ENCODE measurements at places on chromosomes 5 and 9.

- DNase-seq = no peak
These were observed 13.7 kb downstream of the ERMP1 start for GRCh38 chr9:5819174-5819573.

DNA sequence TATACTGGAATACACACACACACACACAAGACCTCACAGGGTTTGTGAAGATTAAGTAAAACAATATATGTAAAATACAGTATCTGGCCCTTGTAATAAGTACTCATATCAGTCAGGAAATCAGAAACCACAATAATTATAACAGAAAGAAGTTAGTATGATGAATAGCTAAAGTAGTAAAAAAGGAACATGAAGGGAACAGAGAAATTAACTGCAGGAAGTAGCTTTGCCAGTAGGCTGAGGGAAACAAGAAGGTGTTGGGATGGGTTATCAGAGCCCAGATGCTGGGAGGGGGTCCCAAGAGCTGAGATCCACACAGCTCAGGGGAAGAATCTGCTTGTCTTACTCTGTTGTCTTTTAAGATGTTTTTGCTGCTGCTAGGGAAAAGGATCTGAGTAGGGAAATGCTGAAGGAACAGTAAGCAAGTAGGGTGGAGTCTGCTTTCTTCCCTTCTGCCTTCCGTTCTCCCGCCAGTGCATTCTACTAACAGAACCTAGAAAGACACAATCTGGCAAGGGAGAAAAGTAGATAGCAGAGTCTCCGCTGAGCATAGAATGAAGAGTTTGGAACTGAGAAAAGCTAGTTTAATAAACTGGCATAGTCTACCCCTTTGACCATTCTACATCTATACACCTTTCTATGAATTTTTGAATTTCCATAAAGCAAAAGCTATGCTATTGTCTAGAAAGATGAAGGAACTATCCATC, 55.3 kb upstream of the ALDH1A1 start:
- no peak for DNase-seq

- no peak for DNase-seq
These were observed 12.5 kb upstream of the CXCL14 start for GRCh38 chr5:135591277-135591676.

- DNase-seq = no peak
These were observed 178.3 kb downstream of the CWC27 start for GRCh38 chr5:64947031-64947430.

DNA sequence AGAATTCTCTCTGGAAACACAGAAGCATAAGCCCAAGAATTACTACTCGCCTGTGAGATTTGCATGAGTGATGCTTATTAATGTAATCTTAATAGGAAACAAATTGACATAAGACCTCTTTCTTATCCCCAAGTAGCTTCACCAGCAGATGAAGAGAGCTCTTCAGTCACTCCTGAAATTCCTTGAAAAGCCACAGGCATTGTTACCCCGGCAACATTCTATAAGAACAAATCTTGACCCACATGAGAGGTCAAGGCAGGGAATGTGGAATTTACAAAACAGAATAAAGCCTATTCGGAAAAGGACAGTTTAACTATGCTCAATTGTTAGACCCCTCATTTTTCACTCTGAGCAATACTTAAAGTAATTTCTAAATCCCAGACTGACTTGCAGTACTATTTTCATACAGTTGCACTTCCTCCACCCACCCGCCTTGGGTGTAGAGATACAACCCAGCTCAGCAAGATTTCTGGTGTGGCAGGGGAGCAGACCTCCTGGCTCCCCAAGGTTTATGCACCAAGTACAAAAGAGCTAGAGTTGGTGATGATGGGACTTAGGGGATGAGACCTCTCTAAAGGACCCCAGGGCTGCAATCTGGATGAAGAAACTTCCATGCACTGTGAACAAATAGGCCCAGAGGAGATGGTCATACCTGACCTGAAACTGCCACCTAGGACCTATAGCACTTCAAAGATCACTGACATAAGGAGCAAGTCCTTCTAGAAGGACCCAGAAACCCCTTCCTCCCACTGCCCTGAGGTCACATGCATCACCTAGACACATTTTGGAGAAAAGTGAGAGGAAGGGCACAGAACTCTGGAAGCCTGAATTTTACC, 242.1 kb downstream of the ZNF608 start:
- DNase-seq = no peak

DNA sequence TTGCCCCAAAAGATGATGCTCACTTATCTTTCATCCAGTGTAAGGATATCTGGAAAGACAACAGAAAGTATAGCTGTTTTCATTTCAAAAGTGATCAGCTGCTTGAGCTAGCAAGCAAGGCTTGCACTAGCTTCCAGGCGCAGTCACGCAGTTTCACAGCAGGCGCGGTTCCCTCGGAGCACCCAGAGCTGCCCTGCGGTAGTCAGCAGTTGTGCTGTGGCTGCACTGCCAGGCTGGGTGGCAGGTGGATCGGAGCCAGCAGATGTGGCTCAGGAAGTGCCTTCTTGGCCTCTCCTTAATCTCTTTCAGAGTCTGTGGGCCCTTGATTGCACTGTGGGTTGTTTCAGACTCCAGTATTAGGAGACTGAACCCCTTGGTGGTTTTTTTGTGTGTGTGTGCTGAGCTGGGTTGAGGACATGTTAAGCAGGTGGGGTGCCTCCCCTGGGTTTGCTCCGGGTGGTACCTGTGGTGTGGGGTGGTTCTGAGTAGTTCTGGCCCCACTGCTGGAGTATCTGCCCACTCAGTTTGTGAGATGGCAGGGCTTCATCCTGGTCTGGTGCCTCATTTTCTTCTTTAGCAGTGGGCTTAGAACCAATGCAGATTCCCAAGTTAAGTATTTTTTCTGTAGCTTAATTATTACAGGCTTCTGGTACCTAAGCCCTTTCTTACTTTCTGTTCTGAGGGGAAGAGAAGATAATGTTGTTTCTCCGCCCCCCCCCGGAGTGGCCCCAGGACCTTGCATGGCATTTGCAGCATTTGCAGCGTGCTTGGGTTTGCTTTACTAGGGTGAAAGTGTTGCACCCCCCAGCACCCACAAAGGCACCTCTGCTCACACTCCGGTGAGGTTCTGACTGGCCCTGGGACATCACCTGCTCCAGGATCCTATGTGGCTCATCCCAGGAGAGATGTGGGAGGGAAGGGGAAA, 16.4 kb downstream of the TENT4A start:
- no peak for DNase-seq

- no peak for DNase-seq
These were observed 37.9 kb downstream of the PLEKHG4B start for GRCh38 chr5:129820-130219.

DNA sequence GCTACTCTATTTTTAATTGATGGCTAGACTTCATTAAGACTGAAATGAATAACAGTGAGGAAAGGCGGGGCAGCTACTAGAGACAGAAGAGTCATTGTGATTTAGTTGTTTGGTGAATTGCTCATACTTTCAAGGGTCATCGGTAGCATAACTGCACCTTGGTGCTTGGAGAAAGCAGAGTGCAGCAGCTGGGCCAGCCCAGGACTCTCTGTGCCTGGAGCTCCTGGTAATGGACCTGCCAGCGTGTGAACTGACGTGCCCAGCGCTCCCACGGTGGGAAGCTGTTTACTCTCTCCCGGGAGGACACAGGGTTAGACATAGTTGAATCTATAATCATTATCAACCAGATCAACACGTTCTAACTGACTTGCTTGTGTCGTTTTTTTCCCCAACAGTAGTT, 42.9 kb downstream of the LURAP1L start:
- DNase-seq = no peak

DNA sequence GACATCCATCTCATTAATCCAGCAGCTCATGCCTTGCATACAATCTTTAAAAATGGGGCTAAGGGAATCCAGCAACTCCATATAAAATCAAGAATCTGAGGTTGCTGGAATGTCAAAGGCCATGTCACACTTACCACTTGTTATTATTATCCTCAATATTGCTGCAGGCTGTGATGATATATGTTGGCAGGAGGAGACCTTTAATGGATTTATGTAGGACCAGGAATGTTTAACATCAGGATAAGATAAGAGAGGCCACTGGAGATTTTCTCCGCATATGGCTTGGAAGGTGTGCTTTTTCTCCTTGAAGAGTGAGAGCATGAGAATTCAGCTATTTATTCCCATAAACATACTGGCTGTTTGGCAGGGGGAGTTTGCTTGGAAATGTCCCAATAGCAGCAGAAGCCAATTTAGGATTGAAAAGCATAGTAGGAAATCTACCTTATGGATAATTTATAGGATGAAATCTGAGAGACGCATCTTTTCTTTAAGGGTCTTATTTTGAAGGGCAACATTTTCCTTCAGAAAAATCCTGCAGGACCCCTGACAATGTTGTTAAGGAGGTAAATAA, 481.4 kb downstream of the AGTPBP1 start:
- no peak for DNase-seq

DNA sequence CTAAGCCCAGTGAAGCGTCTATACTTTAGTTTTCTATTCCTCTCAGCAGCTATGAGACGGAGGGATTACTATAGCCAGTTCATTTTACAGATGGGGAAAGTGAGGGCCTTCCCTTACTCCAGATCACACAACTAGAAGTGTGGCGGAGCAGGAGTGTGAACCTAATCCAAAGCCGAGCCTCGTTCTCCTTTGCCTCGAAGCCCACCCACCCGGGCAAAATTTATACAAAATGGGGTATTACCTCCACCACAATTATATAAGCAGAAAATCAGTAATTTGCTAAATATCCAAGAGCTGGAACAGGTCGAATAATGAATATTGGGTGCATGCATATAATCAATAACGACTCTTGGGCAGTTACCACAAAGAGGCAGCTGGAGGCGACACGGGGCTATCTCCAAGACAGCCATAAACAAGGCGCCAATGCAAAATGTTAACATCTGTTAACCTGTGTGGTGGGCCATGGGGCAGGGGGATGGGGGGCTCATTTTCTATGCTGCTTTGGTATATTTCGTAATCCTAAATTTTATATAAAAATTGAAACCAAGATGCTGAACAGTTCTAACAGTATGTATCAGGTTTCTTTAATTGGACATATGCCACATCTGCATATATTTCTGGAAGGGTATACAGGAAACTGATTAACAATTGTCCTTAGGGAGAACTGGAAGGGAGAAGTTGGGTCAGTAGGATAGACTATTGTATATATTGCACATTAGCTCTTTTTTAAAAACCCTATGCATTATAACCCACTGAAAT, 1.2 kb upstream of the RNF44 start:
- DNase-seq = no peak

DNA sequence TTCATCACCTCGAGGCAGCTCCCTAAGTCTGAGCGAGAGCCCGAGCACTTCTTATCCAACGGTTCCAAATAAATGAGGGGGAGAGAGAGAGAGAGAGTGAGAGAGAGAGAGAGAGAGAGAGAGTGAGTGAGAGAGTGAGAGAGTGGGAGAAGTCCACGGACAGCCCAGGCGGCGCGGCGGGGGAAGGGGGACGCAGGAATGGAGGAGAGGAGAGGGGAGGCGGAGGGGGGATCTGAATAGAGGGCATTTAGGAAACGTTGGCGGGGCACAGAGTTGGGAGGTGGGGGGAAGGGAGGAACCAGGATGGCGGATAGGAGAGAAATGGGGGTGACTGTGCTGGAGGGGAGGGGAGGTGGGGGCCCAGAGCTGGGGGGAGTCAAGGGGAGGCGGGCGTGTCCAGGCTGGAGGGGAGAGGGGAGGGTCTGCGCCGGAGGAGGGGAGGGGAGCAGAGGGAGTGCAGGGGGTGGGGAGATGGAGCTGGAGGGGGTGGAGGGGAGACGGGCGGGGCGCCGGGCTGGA, 398 bp upstream of the BASP1 start:
- DNase-seq = no peak

- no peak for DNase-seq
These were observed 121.6 kb downstream of the ADAMTSL1 start for GRCh38 chr9:18595597-18595996.

- no peak for DNase-seq
These were observed 8.1 kb downstream of the RPS6 start for GRCh38 chr9:19371942-19372341.

DNA sequence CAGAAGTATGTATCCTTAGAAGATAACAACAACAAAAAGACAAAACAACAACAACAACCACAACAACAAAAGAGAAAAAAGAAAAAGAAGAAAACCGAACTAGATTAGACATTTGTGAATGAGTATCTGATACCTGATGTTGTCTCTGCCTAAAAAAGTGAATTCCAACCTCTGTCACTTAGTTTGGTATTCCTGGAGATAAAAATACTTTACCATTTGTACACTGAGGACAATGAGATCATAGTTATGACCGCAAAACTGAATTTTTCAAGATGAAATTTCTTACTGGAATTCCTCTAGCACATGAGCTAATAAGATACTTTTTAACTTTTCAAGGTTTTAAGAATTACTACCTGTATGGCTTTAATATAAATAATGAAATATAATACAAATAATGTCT, 54.5 kb downstream of the ALDH1A1 start:
- DNase-seq = no peak

DNA sequence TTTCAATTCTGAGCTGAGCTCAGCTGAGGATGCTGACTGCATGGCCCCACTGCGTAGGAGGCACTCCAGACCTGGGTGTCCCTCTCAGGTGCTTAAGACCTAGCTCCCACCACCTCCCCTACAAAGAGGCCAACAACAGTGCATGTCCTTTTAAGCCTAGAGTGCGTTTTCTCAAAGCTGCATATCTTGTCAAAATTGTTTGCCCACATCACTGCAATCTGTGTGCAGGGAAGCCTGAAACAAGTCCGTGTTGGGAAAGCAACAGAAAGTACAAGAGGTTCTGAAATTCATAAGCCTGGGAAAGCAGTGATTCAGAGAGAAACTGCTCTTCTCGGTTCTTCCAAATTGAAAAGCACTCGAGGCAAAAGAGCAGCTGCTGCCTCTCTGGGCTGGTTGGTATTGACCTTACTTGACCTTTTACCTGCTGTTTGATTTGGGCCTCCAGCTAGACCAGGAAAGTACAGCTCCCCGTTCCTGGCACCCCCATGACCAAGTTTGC, 238.4 kb downstream of the NR2F1-AS1 start:
- DNase-seq = no peak
